ENCODE measurements at places on chromosomes 2 and 18.

DNA sequence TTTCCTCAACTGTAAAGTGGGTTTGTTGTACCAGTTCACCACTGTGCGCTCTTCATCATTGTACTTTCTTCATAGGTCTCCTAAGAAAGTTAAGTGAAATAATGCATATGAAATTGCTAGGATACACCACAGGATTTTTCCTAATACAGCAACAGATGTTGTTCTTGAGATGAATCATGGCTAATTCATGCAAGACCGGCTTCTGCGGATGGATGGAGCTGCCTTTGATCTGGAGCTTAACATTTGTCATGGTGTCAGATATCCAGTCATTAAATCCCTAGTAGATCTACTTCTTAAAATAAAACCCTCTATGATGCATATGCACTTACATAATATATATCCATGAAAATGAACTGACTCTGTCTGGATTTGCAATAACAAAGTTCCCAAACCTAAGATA lies 114.1 kb downstream of the COL6A3 start:
- peak; percentile 99 for DNase-seq

- DNase-seq, result no peak
These were observed 21.1 kb upstream of the MALT1 start for GRCh38 chr18:58649966-58650816.

- DNase-seq, result peak; percentile 70
These were observed 120.8 kb downstream of the GLI2 start for GRCh38 chr2:120856421-120856862.

GRCh38 chr18:45241982-45242565 lies 373.2 kb upstream of the SLC14A2 start:
- DNase-seq, result no peak

- DNase-seq, result no peak
These were observed 46.3 kb downstream of the RTTN start for GRCh38 chr18:70158992-70159717.

DNA sequence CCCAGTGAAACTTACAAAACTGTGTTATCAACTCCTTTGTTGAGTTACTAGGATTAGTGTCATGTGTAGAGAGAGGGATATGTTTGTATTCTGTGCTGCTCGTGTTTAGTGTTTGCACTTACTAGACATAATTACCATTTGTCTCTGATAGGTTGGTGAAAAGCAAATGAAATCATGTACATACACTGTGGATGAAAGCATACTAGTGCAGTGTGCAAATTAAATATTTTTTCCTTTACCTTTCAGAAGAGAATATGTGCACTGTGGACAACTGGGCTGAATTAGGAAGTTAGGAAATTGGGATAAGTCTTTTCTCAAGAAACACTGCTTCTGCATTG lies 1.2 kb downstream of the KIAA1328 start:
- no peak for DNase-seq

Measured in fibroblast of upper back skin (primary cell).